ENCODE measurements at places on chromosomes 7 and 10.

- no peak for DNase-seq
Measured at GRCh38 chr10:70317272-70317942, 33.6 kb upstream of the NPFFR1 start.

DNA sequence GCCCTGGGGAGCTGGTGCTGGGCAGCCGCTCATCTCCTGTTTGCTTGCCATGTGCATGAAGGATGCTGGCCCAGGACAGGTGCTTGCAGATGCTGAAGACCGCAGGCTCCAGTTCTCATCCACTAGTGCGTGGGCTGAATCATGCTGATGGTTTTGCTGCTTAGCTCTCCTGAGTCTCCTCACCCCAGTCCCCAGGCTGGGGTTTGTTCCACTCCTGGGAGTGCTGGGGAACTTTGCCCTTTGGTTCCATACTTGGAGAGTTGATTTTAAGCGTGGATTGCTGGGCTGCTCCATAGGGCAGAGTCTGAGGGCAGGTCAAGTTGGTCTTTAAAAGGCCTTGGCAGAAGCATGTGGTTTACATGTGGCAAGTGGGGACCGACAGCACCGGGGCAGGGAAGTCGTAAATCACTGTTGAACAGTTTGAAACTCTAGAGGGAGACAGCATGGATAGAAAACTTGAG is 9.1 kb downstream of the DYNC2I1 start:
- no peak for DNase-seq

DNA sequence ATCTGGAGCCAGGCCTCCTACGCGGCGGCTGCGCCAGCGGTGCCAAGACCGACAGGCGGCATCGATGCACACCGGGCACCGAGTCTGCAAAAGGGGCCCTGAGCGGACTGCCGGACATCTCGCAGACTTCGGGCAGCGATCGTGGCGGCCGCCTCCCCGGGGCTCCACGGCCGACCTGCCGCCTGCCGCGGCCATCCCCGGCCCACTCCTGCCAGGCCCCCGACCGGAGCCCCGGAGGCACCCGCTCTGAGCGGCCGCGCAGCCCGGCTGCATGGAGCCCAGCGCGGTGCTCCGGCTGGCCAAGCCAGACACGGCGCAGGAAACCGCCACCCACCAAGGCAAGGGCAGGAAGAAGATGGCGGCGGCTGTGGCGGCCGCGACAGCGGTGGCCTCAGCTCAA is 154.2 kb upstream of the KCTD7 start:
- DNase-seq: no peak

GRCh38 chr7:25392588-25393338 is 164.5 kb upstream of the NPVF start:
- DNase-seq: no peak

GRCh38 chr10:69994262-69994661 is 58.4 kb upstream of the MACROH2A2 start:
- DNase-seq: peak; percentile 25

GRCh38 chr10:124644771-124645415 is 99.3 kb downstream of the FAM53B start:
- no peak for DNase-seq

- DNase-seq: no peak
Measured at GRCh38 chr7:95375591-95376257, 20.5 kb downstream of the PON3 start.

- DNase-seq: no peak
Measured at GRCh38 chr7:149529136-149529718, 31.6 kb upstream of the ZNF746 start.

- DNase-seq: peak; percentile 46
Measured at GRCh38 chr10:12993595-12993994, 7.9 kb downstream of the CCDC3 start.

- DNase-seq: no peak
Measured at GRCh38 chr7:47663213-47663612, 81.3 kb upstream of the TNS3 start.

- no peak for DNase-seq
Measured at GRCh38 chr10:78467496-78468106, 433.9 kb downstream of the RPS24 start.

DNA sequence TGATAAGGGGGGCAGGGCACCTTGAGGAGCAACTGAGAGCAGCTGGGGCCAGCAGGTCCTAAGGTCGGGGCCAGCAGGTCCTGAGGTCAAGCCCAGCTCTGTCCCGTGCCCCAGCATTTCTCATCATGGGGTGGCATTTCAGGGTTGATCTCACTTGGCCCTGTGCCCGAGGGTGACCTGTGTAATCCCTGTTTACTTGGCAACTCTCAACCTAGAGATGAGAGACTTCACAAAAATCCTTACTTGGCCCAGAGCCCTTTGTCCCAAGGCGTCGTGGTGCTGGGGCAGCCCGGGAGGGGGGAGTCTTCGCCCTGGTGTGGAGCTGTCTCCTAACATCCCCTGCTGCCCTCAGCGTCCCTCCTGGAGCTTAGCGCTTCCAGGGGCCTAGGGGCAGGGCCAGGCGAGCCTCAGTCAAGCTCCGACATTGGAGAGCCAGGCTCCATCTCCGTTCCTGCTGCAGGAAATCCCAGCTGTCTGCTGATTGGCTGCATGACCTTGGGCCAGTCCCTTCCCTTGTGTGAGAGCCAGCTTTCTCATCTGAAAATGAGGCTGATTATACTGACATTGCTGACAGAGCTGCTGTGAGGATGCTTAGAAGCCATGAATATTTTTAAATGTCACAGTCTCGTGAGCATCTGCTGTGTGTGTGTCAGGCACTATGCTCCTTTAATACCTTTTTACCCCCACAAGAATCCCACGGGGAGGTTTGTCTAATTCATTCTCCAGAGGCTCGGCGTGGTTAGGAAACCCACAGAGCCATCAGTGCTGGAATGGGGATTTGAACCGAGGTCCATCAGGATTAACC is 94.3 kb downstream of the ZMIZ1 start:
- no peak for DNase-seq

GRCh38 chr10:102837230-102837721 is at the start of gene CYP17A1:
CYP17A1 (minus strand) TSS chr10:102837413; CDS start chr10:102837361, 52 bp downstream.
- DNase-seq: no peak

GRCh38 chr10:77144656-77145055 is 493.0 kb downstream of the KCNMA1 start:
- DNase-seq: no peak

DNA sequence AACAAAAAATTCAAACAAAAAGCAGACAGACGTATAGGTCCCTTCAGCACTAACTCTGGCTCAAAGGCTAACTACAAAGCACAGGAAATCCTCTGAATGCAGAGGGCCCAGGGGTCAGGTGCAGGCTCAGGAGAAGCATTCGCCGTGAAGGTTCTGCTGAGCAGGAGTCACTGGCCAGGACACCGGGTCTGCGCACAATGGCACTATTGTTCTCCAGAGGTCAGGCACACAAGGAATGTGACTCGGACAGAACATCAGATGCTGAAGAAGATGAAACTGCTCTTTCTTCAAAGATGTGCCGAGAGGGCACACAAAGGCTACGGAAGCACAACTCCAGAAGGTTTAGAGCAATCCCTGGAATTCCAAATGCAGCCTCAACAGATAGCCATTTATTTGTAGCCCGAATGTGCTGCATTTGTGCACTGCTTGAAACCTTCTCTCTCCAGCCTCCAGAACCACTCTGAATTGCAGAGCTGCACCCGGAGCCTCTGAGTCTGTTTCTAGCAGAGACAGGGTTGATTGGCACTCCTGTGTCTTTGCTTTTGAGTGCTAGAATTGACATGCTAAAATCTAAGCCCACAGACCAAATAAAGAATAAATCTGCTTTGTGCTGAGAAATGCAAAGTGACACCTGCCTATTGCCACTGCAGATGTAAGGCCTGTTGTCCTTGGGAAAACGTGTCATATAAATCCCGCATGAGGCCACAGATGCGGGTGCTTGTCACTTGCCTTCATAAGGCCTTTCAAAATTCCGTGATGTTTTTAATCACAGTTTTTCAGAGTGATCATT is 85.4 kb upstream of the AFAP1L2 start:
- no peak for DNase-seq

- peak; percentile 49 for DNase-seq
Measured at GRCh38 chr10:49298983-49299815, at the start of gene C10orf71. C10orf71 (plus strand) TSS chr10:49299170; CDS start chr10:49322546, 23,376 bp downstream.

DNA sequence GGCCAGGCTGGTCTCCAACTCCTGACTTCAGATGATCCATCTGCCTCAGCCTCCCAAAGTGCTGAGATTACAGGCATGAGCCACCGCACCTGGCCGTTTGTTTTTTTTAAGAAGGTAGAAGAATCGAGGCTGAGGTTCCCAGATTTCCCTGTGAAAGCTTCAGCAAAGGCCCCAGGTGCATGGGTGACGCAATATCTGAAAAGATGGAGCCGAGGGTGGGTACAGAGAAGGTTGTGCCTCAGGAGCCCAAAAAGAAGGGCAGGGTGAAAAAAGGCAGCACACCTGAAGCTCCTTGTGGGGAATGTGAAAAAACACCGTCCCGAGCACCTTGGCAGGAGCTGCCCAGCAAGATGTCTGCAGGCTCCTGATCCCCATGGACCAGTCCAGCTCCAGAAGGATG is 35.8 kb upstream of the NRF1 start:
- no peak for DNase-seq

- DNase-seq: no peak
Measured at GRCh38 chr10:78000956-78001472, 28.3 kb downstream of the POLR3A start.

DNA sequence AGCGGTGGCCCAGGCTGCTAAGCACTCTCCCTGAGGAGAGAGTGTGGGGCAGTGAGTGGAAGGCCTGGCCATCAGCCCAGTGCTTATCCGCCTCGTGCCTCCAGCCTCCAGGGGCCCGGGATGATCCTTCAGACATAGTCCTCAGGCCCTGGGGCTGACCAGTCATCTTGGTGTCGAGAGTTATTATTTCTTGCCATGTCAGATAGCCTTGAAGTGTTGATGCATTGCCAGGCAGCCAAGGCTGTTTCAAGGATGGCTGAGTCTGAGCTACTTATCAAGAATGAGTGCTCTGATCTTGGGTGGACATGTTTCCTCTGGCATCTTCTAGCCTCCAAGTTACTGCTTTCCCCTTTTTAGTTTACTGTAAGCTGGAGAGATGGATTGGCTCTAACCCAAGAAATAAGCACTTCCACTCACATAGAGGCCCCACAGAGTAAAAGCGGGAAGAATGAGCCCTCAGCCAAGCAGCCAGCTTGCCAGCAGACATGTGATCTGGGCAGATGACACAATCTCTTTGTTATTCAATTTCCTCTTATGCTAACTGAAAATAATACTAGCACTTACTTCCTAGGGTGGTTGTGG is 136.5 kb upstream of the NAMPT start:
- DNase-seq: peak; percentile 71

- DNase-seq: no peak
Measured at GRCh38 chr10:33833566-33833965, 499.1 kb upstream of the NRP1 start.

DNA sequence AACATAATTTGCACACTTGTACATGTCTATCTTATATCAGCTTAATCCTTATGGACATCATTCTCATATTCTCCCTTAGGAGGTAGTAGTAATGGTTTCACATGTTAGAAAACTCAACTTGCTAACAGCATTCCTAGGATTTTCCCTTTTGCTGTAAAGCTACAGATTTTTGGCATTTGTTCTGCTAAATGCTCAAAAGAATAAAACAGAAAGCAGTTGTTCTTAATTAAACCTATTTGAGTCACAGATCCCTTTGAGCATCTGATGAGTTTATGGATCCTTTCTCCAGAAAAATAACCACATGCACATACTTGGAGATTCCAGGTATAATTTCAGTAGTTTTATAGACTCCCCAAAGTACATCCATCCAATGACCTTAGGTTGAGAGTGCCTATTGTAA is 122.9 kb upstream of the BET1 start:
- no peak for DNase-seq

DNA sequence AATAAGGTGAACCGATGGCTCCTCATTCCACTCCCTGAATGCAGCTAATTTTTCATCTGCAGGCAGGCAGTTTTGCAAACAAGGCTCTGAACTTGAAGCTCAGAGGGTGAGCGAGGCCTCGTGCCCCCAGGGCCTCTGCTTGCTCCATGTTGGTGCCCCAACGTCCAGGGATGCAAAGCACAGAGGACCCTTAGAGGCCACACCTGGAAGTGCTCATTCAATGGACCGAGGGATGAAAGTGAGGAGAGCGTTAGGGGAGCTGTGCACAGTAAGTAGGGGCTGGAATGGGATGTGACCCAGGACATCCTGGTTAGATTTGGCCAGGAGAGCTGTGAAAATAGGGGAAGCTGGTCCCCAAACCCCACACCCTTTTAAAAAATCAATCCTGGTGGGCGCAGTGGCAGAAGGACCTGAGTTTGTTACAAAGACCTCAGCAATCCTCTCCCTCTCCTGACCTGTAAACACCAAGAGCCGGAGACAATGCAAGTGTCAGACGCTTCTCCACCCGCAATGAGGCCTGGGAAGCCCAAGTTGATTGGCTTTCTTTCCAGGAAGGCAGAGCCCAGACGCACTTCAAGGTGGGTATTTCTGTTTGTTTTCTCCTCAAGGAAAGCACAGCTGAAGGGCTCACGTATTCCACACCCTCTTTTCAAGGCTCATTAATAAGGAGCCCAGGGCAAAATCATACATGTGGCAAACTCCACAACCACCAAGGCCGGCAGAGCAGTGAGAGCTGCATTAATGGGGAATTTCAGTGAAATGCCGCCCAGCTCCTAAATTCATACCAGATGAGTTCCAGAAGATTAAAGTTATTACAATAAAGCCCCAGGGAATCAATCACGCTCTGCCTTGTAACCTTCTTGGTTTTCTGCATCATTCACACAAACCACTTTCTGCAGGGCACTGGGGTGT is 14.1 kb upstream of the CXCL12 start:
- DNase-seq: no peak

- DNase-seq: peak; percentile 32
Measured at GRCh38 chr10:90592638-90593302, 265.1 kb downstream of the HTR7 start.

- DNase-seq: no peak
Measured at GRCh38 chr7:107115762-107116540, 52.9 kb upstream of the HBP1 start.

DNA sequence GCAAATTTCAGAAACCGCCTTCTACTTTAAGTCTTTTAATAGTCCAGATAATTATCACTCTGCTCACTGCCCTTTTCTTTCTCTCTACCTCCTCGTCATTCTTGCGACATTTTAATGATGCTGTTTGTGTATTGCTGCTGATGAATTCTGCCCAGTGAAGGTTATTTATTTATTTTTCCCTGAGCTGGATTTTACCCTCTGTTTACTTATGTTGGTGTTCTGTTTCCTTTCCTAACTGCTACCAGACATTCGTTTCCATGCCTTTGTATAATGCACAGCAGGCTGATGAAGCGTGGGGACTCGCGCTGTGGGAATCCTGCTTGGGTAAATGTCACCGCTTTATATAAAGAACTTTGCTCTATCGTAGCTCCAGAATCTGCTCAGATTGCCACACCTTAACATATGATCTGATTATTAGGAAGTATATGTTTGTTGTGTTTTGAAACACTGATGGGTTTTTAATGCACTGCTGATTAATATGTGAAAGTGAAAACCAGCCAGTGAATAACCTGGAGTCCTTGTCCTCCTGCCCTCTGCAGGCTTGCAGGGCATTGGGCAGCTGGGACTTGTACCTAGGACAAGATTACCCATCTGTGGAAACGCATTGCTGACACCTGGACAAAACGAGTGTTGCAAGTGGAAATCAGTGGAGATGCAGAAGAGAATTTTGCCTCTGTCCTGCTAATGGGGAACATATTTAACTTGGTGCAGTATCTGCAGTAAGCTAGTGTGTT is 291.5 kb downstream of the SDK1 start:
- no peak for DNase-seq

Measured in muscle of arm (tissue), 14 donors.